ENCODE measurements at places on chromosomes 16 and 17. TPM values are rescaled to one million over a fixed set of nuclear protein-coding genes. Genes with fewer than 3 reads are reported as not detected.
A peak's percentile ranks its signal among the peaks of the same experiment; 100 is the strongest.

Gene ARHGDIG
- total RNA-seq, result 0.80 TPM

Gene GID4
- 11.1 TPM for total RNA-seq

Gene PPM1E
- 0.16 TPM for total RNA-seq

Gene TNFRSF12A
- 74.1 TPM for total RNA-seq

Gene CDH1
- total RNA-seq, result 0.16 TPM

Gene P2RX5
- 0.29 TPM for total RNA-seq

Gene CDH13
- total RNA-seq, result 6.0 TPM

Gene KCNH6
- total RNA-seq, result not detected

DNA sequence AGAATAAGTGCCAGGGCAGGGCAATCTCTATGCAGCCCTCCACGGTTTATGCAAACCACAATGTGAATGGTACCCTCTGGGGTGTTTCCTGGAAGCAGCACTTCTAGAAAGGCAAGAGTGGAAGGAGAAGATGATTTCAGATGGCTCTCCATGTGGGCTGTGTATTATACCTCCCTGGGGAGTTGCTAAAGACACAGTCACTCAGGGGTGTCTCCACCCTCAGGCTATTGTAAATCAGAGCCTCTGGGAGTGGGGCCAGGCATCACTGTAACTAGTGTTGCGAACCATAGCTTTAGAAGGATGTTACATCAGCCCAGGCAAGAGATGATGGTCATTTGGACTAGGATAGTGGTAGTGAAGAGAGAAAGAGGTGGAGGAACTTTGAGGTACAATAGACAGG is 83.3 kb upstream of the ZKSCAN2 start:
- DNase-seq, result no peak

- DNase-seq, result no peak
Measured at GRCh38 chr16:30108059-30108850, 5.1 kb downstream of the GDPD3 start.

DNA sequence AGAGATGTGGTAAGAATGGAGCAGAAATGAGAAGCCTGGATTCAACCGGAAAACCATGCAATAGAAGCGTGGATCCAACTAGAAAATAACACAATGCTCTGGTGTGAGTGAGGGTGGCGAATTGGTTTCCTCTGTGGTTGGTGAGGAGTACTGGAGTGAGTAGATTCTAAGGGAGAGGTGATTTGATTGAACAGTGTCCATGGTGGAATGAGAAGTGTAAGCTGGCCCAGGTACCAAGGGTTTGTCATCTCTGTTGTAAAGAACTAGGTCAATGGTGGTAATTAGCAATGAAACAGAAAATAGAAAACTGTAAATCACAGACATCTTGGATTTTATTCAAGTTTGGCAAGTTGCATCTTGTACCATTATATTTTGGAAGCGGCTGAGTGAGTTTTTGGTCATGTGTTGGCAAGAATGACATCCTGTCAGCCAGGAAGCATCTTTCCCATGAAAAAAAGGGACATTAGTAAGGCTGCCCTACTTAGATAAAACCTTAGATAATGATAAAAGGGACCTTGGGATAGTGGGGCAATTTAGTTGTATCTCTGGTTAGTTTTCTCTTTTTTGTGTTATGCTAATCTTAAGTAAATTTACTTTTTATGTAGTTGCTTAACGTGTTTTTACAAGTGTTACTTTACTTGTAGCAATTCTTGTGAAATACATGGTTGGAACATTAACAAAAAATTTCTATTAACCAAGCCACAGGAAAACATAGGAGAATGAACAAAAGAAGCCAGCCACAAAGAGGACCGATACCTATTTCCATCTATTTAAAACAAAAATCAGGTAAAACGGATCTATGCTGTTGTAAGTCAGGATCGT is 20.9 kb downstream of the HSD17B2 start:
- DNase-seq, result no peak

DNA sequence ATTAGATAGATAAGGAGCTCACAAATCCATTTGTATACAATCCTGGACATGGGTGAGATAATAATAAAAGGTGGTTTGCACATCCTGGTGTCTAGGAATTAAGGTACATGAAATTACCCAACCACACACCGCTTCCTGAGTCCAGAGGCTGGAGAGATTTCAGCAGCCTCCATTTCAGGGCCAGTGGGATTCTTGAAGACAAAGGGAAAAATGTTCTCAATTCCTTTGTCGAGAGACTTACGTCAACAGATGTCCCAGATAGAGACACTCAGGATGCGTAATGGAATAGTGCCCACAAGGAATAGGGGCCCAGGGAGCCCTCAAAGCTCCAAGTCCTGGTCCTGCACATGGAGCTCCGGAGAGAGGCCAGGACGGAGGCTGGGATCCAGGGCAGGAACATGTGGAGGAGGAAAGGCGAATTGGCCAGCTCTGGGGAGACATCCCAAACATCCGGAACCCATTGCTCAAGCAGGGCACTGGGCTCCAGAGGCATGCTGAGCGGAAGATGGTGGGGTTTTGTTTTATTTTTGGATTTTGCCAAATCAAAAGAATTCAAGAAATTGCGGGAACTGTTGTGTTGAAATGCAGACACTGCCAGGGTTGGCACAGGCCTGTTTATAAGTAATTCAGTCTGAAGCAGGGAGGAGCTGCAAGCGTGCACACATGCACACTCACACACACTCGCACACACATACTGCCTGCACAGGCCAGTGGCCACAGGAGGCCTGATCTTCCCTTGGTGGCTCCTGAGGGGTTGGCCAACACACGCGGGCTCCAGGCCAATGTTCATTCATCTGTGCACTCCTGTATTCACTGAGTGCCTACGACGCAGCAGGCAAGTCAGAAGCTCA is 97.2 kb downstream of the NOG start:
- DNase-seq, result no peak

DNA sequence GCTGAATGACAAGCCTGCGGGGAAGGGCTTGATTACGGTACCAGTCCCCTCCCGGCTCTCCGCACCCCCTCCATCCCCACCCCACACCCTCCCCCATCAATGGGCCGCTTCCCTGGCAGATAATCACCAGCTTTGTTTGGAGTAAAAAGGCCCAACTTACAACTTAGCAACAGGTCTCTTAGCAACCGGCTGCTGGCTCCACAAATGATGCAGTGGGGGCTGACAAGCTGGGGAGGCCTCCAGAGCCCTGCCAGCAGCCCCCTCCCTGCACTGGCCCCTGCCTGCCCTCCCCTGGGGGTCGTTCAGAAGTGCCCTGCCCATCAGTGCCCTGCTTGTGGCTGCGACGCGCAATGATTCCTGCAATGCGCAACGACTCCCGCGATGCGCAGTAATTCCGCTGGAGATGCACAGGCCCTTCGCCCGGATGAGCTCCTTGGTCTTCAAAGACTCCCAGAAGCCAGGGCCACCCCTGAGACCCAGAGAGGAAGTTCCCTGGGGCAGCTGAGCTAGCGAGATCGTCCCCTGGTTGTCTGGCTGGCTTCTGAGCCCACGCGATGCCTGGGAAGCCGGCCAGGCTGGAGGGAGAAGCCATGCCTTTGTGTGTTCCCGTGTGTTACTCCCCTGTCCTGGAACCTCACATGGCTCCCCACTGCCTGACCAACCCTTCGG is 23.3 kb downstream of the CPNE2 start:
- no peak for DNase-seq

- DNase-seq, result peak; percentile 42
Measured at GRCh38 chr16:72112452-72112792, 18.8 kb downstream of the DHX38 start.

- no peak for DNase-seq
Measured at GRCh38 chr17:41211845-41212466, 14.5 kb upstream of the KRTAP9-2 start.
